ENCODE measurements at places on chromosomes 2 and 18.

DNA sequence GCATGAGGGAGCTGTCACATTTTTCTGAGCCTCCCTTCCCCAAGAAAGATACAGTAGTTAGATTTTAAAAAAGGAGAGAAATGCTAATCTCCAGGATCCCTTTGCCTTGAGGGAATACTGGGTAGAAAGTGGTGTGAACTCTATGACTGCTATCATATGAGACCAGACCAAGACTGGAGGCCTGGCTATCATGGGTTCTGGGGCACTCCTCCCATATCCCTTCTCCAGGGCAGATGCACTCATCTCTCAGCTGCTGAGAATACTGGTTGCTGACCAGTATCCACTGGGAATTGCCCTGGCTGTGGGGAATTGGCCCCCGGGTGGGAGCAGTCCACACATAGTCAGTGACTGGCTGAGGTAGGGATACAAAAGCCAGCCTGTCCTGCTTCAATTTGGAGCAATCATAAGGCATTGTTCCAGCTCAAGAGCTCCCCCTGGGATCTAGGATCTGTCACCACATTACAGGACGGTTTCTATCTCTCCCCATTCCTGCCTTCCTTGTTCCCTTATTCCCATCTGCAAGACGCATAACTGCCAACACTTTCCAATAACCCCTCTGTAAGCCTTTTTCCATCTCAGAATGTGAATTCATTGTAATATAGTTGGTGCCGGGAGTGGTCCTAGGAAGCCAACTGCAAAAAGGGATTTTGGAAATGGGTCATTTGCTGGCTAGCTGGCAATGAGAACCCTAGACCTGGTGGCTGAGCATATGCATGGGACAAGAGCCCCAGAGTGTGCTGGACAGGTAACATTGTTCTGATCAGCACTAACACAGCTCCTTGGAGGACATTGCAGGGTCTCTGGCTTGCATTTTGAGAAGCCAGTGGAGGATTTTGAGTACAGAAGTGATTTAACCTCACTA is 35.4 kb upstream of the REEP1 start:
- DNase-seq = no peak

DNA sequence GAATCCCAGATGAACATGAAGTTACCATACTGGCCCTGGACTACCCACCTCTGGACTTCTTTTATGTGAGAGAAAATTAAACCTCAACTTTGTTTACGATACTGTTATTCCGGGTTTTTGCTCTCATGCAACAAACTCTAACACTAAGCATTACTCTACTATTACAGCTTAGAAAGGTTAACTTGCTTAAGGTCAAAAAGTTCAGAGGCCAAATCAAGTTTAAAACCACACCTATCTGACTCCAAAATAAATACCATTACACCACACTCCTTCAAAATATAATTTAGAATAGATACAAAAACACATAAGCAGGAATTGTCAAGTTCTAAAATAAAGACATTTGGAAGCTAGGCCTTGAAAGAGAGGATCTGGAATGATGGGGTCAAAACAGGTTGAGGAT is 75.0 kb downstream of the DTNB start:
- no peak for DNase-seq

GRCh38 chr2:126656431-126657147 is 631 bp downstream of the GYPC start:
- peak; percentile 34 for DNase-seq

DNA sequence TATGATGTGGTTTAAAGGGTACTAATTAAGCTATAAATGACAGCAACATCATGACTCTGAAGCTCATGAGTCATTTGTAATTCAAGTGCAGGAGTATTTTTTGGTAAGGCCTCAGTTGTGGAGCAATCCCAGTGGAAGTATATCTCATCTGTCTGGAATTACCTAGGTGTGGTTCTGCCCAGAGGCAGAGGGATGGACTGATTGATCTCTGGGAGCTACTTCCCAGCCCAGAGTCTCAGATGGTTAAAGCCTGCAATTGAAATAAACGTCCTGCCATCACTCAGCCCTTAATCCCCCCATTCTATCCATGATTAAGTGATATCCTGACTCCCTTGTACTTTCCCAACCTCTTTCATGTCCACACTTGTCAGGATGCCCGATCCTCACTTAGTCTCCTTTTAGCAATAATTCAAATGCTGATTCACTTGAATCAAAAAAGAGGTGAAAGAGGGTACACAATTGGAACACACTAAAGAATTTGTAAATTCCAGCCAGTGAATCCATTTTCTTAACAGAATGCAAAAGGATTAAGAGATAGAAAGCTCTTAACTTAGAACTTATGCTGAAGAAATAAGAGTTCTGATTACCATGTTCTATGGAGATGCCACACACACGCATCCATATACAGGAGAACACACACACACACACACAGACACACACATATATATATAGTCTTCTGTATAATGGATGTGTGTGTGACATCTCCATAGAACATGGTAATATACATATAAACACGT is 664.4 kb downstream of the NYAP2 start:
- no peak for DNase-seq

- no peak for DNase-seq
Observed at GRCh38 chr18:55232506-55232905, 273.2 kb upstream of the CCDC68 start.

Data from memory B cell (primary cell).